ENCODE measurements at places on chromosomes 3 and 15.

DNA sequence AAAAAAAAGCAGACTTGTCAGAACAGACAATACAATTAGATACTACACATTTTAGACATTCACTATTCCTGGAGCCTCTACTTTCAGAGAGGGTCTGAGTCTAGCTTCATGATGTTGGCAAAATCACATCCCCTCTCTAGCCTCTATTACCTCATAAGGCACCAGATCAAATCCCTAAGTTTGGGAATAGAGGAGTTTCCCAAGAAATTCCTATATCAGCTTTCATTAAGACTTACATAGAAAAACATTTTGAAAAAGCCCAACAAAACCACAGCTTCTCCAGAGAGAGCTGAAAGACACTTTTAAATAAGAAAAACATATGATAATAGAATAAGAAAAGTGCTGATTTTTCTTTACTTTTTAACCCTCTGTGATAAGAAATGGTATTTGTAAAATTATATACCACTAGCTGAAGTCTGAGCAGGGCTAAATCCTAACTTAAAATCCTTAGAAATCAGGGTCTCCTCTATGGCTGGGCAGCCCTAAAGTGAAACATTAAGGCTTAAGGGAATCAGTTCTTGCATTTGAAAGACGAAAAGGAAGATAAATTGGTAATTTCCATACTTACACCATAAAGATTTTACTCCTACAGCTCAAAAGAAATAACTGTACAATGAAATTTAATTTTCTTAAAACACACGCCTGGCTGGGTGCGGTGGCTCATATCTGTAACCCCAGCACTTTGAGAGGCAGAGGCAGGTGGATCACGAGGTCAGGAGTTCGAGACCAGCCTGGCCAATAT lies 4.3 kb downstream of the TBC1D2B start:
- DNase-seq, result no peak

DNA sequence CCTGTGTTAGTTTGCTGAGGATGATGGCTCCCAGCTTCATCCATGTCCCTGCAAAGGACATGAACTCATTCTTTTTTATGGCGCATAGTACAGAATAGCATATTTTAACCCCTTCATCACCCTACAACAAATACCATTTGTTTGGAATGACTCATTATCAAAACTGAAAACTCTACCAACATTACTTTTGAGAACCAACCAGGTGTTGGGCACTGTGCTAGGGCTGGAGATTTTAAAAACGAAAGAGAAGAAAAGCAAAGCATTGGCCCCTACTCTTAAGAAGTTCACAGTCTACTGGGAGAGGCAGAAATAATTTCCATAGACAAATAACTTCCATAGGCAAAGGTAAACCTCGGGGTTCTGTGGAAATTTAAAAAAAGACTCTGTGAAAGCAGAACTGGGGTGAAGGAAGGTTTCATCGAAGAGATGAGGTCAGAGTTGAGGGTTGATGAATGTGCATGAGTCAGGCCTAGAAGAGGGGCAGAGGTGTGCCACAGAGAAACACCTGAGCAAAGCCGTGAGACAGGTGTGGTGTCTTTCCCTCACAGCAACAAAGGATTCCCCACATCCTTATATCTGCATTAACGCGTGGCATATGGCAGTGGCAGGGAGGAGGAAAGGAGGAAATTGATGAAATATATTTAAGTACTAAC lies 51.0 kb downstream of the MCF2L2 start:
- DNase-seq, result no peak

GRCh38 chr3:50588759-50589433 lies 19.6 kb downstream of the HEMK1 start:
- DNase-seq, result no peak

GRCh38 chr15:41025393-41025792 lies 72.1 kb downstream of the CHAC1 start:
- no peak for DNase-seq

DNA sequence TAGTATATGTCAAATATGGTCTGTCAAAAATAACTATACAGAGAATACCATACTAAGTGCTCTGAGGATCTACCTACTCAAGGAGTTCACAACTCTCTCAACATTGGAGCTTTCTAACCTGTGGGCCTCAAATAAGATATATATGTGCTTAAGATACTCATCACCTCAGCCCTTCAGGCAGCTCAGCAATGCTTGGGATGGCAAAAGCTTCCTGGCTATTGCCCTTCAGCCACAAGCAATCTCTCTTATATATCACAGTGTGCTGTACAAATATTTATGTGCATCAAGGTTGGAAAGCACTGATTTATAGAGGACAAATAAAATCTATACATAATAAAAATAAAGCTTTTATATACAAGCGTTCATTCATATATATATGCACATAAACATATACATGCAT lies 40.3 kb downstream of the ICE2 start:
- no peak for DNase-seq

GRCh38 chr15:90611157-90611556 lies 81.4 kb downstream of the CRTC3 start:
- no peak for DNase-seq

DNA sequence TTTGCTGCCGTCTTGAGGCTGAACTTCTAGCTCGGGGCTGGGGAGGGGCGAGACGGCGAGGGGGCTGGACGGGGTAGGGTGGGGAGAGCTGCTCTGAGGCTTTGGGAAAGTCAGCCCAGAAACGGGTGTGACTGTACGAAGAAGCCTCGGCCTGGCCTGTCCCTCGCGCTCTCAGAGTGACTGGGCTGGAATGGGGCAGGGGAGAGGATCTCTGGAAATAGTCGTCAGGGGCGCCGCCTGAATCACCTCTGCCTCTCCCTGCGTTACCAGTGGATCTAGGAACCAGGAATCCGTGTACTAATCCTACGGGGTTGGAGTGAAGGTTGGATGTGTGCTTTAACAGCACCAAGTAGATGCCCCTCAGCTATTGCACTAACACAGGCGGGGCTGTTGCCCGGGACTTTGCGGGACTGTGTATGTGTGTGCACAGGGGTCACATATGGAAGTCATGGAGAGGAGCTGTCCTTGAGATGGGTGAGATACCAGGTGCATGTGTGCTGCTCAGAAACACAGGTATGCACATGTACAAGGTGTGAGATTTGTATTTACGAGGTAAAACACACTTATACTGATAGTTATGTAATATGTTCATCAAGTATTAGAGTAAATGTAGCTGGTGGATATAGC lies 591 bp downstream of the FOXL2NB start:
- DNase-seq, result no peak

DNA sequence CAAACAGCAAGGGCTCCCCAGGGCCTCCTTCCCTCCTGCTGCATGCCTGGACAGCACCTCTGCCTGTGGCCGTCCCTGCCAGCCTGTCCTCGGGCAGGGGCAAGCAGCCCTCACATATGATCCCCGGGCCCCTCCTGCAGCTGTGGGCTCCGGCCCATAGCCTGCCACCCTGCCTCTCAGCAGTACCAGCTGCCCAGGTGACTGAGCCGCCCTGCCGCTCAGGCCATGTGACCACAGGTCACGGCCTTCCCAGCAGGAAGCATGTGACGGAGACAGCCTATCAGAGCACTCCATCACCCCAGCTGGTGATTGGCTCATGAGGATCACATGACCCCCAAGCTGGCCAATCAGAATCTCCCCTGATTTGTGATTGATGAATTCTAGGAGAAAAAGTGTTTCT lies 23.9 kb downstream of the ALDH1L1 start:
- DNase-seq, result no peak

GRCh38 chr3:41202834-41203345 lies 3.6 kb downstream of the CTNNB1 start:
- peak; percentile 41 for DNase-seq

- no peak for DNase-seq
Observed at GRCh38 chr3:157078131-157078810, 81.7 kb downstream of the CCNL1 start.

DNA sequence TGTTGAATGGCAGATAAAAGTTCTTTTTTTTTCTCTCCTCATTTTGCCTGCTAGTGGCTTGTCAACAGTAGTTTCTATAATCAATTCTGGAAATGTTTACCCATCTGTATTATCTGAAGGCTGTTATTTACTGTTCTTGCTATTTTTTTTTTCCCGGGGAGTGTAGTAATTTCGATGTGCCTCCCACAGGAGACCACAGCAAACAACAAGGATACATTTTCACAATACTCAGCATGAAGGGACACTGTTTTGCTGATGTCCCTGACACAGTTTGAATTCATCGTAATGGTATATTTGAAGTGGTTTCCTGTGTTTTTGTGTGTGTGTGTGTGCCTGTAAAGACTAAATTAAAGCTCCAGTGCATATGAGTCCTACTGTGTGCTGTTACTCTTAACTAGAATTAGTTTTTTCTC lies 92.1 kb upstream of the ICE2 start:
- no peak for DNase-seq

DNA sequence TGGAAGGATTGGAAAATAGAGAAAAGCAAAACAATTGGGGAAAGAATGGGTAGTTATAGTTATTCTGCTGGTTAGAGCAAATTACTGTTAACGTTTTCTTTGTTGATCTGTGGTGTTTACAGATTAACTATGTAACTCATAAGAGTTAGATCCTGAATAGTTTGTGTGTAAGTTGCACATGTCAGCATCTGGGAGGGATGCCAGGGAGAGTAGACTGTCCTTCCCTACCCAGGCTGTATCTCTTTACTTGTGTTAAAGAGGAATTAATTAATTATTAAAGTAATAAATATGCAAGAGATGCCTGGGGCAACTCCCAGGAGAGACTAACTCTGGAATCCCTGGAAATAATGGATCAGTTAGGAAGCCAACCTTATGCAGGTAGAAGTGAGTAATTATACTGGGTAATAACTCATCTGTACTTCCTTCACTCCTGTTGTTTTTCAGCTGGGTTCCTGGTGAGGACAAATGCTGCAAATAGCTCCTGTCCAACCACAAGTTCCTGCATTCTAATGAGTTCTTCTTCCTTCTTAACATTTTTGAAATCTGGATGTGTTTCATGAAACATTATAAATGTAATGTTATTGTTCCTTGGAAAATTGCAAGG lies 18.9 kb downstream of the GHRL start:
- no peak for DNase-seq

GRCh38 chr3:99626417-99626788 lies 12.0 kb upstream of the COL8A1 start:
- no peak for DNase-seq

DNA sequence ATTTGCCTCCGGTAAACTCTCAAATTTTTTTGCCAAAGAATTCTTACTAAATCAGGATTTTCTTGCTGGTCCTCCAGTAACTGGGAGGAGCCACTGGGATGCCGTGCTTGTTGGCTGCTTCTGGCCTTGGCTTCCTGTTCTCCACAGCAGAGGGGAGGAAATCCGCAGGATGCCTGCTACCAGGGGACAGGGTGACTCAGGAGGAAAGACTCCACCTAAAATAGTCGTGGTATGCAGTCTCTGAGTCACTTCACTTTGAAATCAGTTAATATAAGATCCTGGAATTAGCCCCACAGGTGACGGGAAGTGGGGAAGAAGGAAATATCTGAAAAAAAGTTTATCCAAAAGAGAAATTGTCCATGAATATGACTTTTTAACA lies 6.5 kb upstream of the TM4SF18 start:
- no peak for DNase-seq

All from hippocampal formation (tissue), 2 donors.